ENCODE measurements at places on chromosomes 5 and 9.

DNA sequence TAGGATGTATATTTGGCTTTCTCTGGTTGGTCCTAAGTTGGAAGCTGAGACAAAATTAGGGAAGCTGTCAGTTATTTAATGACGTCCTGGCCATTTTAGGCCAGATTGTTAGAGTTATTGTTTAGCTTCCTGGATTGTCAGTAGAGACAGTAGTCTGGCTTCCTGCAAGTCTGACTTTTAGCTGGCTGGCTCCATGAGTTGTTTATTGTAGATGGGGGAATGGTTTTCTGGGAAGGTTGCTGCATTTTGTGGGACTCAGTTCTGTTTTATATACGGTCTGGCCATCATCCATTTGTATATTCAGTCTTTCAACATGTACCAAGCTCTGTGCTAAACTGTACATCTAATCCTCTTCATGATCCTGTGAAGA, 68.3 kb downstream of the SGCD start:
- no peak for DNase-seq

DNA sequence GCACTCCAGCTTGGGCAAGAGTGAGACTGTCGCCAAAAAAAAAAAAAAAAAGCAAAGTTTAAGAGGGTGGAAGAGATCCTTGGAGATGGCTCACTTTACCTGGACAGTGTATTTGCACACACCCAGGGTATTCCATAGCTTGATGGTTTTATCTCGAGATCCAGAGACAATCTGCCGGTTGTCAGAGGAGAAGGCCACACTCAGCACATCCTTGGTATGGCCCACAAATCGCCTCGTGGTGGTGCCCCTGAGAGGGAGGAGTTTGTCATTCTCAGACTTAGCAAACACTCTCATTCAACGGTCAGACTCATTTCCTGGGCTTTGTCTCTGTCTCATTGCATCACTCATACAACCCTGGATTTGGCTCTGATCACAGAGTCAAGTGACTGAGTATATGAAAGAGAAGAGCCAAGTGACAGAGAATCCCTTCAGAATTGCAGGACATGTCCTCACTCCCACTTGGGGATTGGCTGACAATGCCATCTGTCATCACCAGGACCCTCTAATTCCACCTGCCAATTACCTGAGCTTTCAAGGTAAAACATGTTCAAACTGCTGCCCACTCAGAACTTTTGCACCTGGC, 2.2 kb downstream of the RACK1 start:
- no peak for DNase-seq

DNA sequence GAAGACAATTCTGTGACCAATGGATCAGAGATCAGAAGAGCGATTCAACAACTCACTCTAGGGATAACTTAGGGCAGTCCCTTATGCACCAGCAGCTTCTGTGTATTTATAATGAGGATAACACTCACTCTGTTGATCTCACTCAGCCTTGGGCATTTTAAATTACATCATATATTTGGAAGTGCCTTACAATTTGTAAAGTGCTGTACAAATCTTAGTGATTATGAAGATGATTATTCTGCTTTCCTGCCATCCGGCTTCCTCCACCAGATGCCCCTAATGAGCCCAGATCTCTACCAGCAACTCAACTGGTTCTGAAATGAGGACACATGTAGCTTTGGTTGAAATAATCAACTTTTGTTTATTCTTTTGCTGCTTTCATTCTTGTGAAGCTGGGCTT, 105.3 kb downstream of the PCSK1 start:
- DNase-seq: no peak

DNA sequence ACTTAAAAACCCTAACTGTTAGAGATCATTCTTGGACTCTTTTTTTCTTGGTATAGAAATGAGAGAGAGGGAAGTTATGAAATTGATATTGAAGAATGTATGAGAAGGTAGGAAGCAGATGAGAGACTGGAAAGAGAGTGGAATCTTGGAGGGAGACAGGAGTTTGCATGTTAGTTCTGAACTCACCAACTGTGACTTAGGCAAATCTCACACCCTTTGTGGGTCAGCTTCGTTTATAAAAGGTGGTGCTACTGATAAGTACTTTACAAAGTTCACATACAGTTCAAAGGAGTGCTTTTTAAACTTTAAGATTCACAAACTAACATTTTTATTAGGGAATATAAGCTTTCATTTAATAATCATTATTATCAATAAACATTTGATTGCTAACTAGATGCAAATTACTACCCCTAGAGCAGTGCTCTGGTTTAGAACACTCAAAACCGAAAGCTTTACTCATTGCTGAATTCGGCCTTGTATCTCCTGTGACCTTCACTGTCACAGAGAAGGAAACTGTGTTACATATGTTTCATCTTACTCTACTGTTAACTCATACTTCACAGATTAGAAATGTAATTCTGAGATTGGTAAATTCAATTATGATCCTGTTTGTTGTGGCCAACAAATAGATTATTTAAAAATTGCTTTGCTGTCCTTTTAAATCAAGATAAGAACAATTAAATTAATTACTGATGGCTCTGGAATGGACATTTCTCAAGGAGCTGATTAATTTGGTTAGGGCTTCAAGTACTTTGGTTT, 143.2 kb downstream of the RMI1 start:
- no peak for DNase-seq

- no peak for DNase-seq
Measured at GRCh38 chr9:20240498-20240897, 381.8 kb downstream of the MLLT3 start.

- no peak for DNase-seq
Measured at GRCh38 chr9:20507431-20507830, 114.9 kb downstream of the MLLT3 start.

DNA sequence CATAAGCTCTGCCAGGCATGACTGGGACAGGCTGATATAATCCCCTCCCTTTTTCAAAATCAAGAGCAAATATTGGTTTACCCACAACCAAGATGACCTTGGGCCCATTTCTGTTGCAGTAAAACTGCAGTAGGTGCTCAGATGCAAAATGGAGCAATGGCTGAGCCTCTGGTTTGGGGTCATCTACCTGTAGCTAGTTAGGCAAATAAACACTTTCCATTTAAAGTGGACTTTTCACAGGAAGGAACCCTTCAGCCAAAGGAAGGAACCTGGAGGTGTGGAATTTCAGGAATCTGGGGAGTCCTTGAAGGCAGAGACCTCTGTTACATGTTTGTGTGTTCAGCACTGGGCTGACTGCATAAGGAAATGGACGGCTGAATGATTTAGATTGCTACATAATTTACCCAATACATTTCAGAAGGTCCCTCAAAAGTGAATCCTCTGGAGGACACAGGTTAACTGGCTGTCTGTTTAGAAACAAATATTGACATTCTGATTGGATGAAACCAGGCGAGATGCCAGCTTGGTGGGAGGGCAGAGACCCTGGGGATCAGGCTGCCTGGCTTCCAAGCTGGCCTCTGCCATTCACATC, 170.1 kb upstream of the ZNF618 start:
- peak; percentile 43 for DNase-seq

- no peak for DNase-seq
Measured at GRCh38 chr9:122197882-122198281, 30.9 kb downstream of the LHX6 start.

GRCh38 chr5:61704289-61704688, 372.2 kb downstream of the ZSWIM6 start:
- no peak for DNase-seq

- no peak for DNase-seq
Measured at GRCh38 chr5:152058267-152058666, 133.6 kb upstream of the GLRA1 start.

GRCh38 chr9:14908295-14909180, 1.7 kb downstream of the FREM1 start:
- DNase-seq: no peak

- no peak for DNase-seq
Measured at GRCh38 chr9:15142878-15143534, 164.0 kb downstream of the TTC39B start.

- no peak for DNase-seq
Measured at GRCh38 chr5:173885475-173886010, 2.6 kb upstream of the CPEB4 start.

- DNase-seq: no peak
Measured at GRCh38 chr5:71757590-71758543, 38.8 kb downstream of the CARTPT start.

GRCh38 chr5:147410496-147411358, 99.1 kb downstream of the DPYSL3 start:
- no peak for DNase-seq

- DNase-seq: no peak
Measured at GRCh38 chr5:66324357-66324756, 180.3 kb downstream of the SREK1 start.

DNA sequence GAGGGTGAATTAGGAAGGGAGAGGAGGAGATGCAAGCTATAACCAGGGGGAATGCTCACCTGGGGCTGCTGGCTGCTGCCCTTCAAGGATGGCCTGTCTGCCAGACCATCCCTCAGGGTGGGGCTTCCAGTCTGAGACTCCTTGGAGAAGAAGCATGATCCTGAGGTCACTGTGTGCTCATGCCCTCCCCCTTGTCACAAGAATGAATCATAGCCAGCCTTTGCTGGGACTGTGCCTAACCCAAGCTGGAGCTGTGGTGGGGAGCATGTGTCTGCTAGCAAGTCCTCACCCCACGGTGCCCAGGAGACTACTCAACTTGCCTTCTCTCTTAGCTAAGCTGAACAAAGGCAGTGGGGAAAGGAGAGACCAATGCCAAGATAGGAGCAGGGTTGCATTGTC, 463.6 kb downstream of the SPOCK1 start:
- no peak for DNase-seq

GRCh38 chr9:110261632-110262031, 5.3 kb upstream of the TXN start:
- DNase-seq: no peak

DNA sequence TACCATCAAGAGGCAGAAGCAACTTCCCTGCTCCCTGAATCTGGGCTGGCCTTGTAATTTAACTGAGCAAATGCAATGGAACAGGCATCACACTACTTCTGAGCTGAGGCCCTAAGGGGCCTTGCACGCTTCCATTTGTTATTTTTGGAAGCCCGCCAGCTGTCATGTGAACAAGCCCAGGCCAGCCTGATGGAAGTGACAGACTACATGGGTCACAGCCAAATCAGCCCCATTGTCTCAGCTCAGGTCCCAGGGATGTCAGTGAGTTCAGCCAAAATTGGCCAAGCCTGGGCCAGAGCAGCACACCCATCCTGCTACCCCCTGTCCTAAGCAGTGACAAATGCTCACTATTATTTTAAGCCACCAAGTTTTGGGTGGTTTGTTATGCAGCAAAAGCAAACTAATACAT, 72.8 kb downstream of the PRRT1B start:
- no peak for DNase-seq

- DNase-seq: no peak
Measured at GRCh38 chr9:16197578-16198370, 644.9 kb downstream of the CCDC171 start.

DNA sequence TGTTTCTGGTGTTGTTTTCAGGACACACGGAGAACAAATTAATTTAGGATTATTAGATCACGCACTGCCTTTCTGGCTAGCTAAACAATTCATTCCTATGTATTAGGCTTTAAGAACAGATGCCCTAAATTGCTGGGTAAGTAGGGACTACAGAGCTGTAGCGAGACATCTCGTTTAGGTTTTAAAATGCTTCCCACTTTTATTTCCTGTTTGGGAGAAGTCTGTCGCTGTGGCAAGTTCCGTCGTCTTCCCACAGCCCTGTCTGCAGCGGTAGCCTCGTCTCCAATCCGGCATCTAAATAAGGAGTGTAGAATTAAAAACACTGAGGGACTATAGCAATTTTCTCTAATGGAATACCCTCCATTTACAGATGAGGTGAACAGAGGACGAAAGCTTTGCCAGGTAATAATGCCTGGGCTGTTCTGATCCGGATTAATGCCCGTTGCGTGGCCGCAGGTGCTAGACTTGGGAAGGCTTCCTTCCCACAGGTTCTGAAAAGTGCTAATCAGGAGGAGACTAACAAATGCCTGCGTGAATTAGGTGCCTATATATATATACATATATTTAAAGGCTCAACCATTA, 1.3 kb upstream of the TRIM36 start:
- DNase-seq: no peak

DNA sequence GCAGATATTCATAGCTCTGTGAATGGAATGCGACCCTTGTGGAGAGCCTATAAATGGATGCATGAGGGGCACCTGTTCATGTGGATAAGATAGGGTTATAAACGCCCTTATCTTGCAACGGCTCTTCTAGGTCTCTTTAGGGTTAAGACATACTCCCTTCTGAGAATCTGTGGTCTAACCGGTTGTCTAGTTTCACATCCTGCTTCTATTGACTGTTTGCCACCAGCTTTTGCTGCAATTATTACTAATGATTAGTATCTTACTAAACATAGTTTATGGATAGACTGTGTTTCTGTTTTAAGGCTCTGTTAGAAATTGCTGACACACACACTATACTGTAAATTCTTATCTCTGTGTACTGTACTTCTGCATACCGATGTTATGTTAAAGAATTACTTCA, 198.9 kb upstream of the CYLC2 start:
- no peak for DNase-seq

GRCh38 chr5:61896811-61897210, 409.2 kb upstream of the KIF2A start:
- DNase-seq: no peak

DNA sequence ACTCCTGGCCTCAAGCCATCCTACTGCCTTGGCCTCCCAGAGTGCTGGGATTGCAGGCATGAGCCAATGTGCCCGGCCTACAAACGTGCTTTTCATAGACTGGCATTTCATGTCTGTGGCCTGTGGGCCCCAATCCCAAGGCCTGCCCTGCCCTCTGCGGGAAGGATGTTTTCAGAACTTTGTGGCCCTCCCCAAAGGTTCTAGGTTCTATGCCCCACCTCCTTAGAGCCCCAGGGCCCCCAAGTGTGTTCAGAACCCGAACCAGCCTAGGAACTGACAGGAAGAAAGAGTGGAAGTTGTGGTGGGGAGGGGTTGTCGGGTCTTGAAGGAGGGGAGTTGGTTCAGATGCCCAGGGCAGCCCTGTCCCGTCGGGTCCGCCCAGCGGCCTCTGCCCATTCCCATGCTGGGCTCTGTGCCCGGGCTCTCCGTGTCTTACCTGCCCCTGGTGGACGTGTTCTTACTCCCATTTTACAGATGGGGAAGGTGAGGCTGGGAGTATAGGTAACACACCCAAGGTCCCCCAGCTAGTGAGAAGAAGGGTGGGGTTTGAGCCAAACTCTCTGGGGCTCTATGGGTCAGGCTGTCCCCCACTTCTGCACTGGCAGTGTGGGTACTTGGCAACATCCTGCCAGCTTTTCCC, 175.8 kb upstream of the IER5L start:
- no peak for DNase-seq

DNA sequence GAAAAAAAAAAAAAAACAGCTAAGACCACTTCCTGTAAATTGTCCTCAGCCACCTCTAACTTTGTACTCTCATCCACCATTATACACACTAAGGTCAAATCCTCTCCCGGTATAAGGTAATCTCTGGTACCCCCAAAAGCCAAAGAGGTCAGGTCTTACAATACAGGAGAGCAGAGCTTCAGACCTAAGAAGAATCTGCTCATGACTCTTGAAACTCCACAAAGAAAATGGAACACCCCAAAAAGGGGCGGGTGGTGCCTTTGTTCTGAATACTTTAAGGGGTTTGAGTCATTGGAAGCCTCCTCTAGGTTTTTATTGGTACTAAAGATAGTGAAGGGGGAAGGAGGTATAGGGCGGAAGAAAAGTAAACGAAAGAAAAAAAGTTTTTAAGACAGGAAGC, 69.8 kb downstream of the COL15A1 start:
- no peak for DNase-seq

Measured in coronary artery (tissue), 2 donors.